Ovary (tissue), 10 donors: ENCODE measurements at places on chromosomes 2 and 18. TPM values are rescaled to one million over a fixed set of nuclear protein-coding genes. Genes with fewer than 3 reads are reported as not detected.
A peak's percentile ranks its signal among the peaks of the same experiment; 100 is the strongest.

GRCh38 chr2:240881913-240882312 is 13.3 kb downstream of the AGXT start:
- no peak for DNase-seq

DNA sequence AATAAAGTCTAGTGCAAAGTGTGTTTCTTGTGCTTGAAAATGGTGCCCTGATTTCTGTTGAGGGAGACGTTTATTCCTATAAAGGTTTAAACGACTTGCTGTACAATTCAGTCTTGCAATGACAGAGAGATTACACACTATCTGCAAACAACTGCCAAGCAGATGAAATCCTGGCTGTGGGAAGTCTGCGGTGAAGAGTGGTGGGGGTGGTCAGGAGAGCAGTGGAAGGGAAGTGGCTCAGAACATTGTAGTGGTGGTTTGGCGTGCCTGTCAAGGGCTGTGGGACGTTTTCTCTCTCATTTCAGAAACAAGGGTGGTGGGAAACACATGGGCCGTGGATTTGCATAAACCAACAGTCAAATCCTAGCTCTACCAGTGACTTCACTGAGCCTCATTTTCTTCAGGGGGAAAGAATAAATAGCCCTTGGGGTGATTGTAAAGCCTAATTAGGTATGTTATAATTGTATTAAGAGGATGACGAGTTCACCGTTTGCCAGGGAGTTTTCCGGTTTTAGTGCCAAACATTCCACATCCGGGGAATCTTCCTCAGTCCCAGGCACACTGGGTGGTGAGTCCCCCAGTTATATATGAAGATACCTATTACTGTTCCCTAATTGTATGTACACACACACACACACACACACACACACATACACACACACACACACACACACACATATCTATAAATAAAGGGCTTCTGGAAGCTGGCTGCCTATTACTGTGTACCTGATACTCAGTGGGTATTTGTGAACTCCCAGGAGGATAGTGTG is 115.0 kb downstream of the SPTBN1 start:
- DNase-seq, result no peak

- DNase-seq, result no peak
Measured at GRCh38 chr2:196201229-196202009, 30.0 kb upstream of the STK17B start.

DNA sequence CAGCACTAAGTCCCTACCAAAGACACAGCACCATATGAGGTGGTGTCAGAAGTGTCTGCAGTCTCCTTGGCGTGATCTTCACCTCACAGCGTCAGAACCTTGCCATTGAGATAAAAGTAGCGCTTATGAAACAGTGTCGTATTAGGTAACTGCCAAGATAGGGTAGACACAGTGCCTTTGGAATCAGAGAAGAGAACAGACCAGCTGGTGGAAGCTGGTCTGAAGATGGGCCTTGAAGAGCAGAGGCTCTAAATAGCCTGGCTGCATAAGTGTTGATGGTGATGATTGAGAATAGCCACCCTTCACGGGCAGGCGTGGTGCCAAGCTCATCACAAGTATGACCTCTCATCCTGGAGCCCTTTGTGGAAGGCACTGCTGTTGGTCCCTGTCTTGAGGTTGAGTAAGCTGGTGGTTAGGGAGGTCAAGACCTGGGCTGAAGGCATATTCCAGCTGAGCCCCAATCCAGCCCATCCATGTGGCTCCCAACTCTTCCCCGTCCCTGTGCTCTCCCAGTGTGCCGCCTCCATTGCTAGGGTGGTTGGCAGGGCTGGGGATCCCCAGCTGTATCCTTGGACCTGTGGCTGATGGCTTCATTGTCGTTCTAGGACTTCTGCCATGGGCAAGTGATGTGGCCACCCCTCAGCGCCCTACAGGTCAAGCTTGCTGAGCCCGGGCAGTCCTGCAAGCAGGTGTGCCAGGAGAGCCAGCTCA is 187.4 kb downstream of the MGAT5 start:
- no peak for DNase-seq

DNA sequence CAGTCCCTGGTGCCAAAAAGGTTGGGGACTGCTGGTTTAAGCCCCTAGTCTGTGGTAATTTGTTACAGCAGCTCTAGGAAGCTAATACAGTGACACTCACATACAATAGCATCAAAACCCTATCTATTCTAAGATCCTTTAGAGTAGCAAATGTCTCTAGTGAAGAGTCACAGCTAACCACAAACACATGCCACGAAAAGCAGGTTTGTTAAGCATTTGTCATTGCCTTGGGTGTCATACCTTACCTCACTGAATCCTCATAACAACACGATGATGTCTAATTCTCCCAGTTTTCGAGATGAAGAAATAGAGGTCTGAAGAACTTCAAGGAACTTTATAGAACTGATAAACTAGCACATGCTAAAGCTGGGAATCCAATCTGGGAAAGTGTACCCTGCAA is 29.6 kb upstream of the RNF152 start:
- DNase-seq, result no peak

DNA sequence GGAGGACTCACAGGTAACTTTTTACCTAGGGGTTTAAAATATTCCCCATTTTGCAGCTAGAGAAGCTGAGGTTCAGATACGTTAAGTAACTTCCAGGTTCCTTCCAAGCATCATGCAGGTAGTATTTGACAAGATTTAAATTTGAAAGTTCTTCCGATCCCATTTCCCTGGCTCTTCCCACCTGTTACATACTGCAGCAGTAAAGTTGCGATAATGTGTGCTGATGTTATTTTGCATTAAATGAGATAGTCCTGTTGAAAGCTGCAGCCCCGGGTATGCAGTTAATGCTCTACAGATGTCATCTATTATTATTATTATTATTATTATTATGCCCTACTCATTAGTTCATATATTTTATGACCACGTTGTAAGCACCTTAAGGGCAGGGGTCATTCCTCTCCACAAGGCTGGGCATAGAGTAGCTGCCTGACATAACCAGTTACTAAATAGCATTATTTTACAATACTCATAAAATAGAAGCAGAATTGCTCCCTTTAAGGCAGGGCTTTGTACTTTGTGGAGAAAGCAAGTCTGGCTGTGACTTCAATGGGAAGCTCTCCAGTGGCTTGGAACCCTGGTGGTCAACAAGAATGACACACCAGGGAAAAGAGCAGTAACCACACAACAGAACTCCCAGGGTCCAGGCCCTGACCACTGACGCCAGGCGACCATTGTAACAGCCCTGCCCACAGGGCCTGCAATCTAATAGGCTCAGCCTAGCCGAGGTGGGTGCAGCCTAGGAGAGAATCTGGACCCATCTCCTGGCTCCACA is 112.0 kb upstream of the STPG4 start:
- DNase-seq, result no peak

DNA sequence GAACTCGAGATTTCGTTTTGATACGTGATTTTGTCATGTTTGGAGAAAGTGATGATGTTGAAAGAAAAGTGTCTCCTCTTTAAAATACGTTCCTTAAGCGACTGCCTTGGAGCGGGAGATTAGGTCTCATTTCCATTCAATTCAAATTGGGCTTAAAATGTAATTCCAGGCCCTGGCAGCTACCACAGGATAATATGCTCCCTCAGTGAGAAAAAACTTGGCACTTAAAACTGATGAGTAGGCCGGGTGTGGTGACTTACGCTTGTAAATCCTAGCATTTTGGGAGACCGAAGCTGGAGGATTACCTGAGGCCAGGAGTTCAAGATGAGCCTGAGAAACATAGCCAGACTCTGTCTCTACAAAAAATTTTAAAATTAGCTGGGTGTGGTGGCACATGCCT is 146.3 kb upstream of the L3MBTL4 start:
- no peak for DNase-seq

- peak; percentile 74 for DNase-seq
Measured at GRCh38 chr2:41947701-41948396, 100.0 kb upstream of the PKDCC start.

DNA sequence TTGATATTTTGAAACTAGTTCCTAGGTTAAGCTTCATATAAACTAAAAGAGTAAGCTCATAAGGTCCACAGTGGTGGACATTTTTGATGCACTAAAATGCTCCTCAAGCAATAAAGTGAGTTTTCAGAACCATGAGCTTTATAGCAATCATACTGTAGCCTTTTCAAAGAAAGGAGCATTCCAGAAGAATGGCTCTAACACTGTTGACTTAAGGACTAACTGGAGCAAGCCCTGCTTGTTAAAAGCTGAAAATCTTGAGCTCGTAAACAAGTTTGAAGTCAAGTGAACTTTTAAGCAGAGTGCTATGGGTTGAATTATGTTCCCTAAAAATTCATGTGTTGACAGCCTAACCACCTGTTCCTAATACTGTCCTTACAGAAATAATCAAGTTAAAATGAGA is 38.0 kb downstream of the KYNU start:
- no peak for DNase-seq

DNA sequence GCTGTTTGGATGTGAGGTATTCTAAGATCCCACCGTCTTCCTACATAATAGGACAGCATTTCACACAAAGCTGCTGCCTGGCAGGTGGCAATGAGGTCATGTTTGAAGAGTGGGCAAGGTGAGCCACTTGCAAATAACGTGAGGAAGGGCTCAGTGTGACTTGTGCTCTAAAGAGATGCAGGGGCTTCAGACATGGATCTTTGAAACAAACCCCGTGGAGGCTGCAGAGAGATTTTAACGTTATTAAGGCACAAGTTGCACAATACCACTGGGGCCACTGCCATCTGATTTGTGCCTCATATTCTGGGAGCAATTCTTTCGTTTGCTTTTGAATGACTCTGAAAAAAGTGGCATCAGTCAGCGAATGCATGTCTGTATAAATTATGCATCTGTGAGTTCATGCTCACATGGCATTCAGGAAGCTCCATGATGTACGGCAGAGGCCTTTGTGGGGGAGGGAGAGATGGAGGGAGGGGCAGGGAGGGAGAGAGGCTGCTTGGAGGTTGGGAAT is 362.0 kb downstream of the SOX11 start:
- DNase-seq, result no peak

DNA sequence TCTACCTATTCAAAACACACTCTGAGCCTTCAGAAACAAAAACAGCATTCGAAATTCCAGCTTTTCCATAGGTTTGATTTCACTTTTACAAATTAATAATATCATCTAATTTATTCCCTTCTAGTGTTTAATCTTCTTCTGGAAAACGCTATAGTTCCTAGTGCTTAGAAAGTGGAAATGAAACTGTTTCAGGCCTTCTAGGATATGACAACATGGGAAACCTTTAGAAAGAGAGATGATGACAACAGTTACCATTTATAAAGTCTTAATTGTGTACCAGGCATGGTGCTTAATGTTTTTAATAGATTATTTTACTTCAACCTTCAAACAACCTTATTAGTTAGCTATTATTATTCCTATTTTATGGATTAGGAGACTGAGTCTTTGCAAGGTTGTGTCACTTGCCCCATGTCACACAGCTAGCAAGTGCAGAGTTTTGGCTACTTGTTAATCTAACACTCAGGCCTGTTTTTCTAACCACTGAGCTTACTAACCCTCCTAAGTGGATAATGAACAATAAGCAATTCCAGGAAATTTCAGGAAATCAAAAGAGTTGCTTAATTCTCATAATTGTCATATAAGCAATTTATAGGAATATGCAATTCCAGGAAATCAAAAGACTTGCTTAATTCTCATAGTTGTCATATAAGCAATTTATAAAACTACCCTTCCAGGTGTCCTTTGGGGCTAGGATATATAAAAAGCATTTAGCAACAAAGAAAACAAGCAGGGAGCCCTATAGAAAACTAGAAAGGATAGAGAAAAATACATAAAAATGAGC is 206.0 kb downstream of the ZNF521 start:
- DNase-seq, result no peak

DNA sequence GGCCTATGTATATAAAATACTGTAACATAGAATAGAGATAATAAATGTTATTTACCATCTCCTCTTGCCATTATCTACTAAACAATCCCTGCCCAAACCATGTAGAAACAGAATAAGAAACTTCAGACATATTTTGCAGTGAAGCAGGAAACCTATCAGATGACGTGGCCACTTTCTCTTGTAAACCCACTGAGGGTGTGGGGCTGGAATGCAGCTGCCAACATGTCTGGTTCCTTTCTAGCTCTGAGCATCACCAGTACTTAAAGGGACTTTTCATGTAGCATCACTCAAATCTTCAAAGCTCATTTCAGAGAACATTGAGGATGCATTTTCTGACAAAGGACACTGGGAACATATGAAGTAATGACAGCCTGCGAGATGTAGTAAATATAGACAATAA is 251.8 kb downstream of the LPIN1 start:
- DNase-seq, result no peak

GRCh38 chr2:197263077-197263476 is 47.5 kb downstream of the ANKRD44 start:
- no peak for DNase-seq

DNA sequence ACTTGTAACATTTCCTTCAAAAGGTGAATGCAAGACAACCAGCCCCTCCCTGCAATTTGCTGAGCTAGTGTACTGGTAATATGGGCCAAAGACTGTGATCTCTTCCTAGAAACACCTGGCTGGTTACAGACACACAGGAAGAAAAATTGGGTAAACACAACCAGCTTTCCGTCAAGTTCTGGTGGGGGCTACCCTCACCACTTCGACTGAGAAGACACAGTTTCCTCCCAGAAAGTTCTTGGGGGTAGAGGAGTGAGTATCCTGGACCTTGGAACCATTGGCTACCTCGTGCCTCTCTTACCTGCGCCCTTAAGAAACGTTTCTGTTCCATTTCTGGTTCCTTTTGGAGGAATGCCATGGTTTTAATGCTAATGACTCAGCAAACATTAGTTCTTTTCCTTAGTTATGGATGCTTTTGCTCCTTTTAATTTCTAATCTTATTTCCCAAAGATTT is 120.9 kb upstream of the DLX2 start:
- no peak for DNase-seq

- no peak for DNase-seq
Measured at GRCh38 chr2:29106980-29107388, 8.2 kb upstream of the CLIP4 start.

GRCh38 chr2:142061733-142062132 is 69.1 kb downstream of the LRP1B start:
- no peak for DNase-seq

GRCh38 chr2:173589604-173590275 is 235.1 kb downstream of the CDCA7 start:
- no peak for DNase-seq

DNA sequence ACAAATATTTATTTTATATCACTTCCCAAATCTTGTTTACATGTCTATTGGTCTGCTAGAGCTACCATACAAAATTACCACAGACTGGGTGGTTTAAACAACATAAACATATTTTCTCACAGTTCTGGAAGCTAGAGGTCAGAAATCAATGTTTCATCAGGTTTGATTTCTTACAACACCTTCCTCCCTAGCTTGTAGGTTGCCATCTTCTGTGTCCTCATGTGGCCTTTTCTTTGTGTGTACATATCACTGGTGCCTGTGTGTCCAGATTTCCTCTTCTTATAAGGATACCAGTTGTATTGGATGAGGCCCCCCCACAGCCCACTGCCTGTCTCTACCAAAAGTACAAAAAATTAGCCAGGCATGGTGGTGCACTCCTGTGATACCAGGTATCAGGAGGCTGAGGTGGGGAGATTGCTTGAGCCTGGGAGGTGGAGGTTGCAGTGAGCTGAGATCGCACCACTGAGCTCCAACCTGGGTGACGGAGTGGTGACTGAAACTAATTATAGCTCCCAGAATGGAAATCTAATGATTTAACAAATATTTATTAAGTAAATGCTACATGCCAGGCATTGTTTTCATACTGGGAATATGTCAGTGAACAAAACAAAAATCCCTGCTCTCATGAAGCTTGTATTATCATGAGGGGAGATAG is 13.6 kb downstream of the EML4 start:
- DNase-seq, result no peak

TWIST2 gene
- total RNA-seq, result 29.6 TPM

AOX1 gene
- total RNA-seq, result 67.2 TPM

RAX gene
- not detected for total RNA-seq

CD8A gene
- 1.1 TPM for total RNA-seq

PAX8 gene
- total RNA-seq, result 90.1 TPM

NAT8 gene
- total RNA-seq, result 0.25 TPM

CDH7 gene
- total RNA-seq, result not detected

ATP6V1C2 gene
- total RNA-seq, result 1.8 TPM

INO80D gene
- 26.2 TPM for total RNA-seq
